ENCODE measurements at places on chromosomes 7 and 10.

DNA sequence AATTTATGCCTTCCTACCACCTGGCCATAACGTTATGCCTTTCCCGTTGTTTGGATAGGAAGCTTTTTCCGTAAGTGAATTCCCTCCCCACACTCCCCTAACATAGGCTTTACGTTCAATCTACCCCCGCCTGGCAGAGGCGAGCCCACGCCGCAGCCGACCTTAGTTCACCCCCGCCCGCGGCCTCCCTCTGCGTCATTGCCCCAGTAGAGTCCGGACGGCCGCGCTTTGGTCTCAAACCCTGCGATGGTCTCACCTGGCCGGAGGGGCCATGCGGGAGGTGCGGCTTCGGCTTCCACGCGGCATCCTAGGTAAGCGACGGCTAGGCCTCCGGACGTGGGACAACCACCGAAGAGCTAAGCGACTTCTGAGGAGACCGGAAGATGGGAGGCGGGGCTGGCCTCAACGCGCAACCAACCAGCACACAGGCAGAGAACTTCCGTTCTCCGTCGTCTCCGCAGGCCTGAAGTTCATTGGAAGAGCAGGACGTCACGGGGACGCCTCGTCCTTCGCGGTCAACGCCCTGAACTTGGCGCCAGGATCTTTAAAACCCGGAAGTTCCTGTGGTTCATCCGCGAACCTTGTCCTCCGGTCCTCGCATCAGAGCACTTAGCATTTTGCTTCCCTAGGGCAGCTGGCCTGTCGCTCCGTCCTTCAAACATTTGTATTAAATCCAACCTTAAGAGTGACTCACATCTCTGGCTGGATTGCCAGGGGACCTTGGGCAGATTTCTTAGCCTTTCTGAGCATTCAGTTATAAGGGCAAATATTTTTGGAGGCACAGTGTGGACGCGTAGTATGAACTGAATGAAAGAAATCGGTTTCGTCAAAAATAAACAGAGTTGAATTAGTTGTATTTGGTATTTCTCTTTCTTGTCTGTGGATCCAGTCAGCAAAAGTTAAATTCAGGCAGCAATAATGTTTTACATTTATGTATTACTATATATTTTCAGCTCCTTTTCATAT lies at the start of gene CHCHD2:
TSS of gene CHCHD2 (minus strand) at position 369 of the 966 bp plus-strand sequence. CDS start at position 306, 63 bp downstream.
- peak; percentile 99 for DNase-seq

GRCh38 chr7:30831936-30832335 lies 60.7 kb downstream of the MINDY4 start:
- DNase-seq, result no peak

- DNase-seq, result no peak
Measured at GRCh38 chr10:79312601-79313187, 34.6 kb upstream of the PPIF start.

DNA sequence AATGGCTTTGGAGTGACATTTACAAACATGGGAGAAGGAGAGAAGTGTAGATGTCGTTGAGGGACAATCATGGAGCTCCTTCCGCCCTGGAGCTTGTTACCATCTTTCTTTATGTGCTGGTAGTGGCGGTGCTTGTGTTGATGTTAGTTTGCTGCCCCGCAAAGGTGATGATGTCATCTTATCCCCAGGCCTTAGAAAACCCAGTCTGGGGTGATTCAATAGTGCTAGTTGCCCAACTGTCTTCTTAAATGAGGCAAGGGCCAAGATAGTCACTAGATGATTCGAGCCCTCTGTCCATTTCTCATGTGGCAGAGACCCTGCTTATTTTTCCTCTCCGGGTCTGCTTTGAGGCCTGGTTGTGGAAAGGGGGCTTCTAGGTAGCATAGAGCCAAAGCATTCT lies 277.4 kb downstream of the CCSER2 start:
- DNase-seq, result no peak

Data from NCI-H345 (cell line).